Right atrium auricular region (tissue), 2 donors: ENCODE measurements at places on chromosomes 2 and 18. TPM values are rescaled to one million over a fixed set of nuclear protein-coding genes. Genes with fewer than 3 reads are reported as not detected.

PLEK gene
- total RNA-seq = 4.4 TPM

GRCh38 chr2:196324211-196324610, 152.8 kb upstream of the STK17B start:
- H3K27ac ChIP-seq = no peak overlapping the region
- no peak for DNase-seq
- H3K4me3 ChIP-seq = no peak overlapping the region
- H3K27me3 ChIP-seq = no peaks in the 10 kb centered on the region

DNA sequence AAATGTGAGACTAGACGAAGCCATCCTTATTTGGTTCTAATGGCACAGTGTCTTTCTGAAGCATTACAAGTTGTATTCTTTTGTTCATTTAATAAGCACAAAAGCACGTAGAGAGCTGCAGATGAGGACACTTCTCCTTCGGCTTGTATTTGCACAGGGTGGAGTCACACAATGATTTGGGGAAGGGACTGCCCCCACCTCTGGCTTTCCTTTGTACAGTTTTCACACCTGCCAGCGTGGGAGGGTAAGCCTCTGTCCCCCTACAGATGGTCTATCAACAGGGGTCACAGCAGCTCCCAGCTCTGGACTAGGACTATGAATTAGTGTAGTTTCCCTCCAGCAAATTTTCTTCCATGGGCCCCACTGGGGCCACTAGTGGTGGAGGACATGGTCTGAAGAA, 108.2 kb upstream of the KLHL14 start:
- H3K4me1 ChIP-seq = no peaks in the 10 kb centered on the region
- no peak overlapping the region for H3K27ac ChIP-seq
- H3K4me3 ChIP-seq = no peak overlapping the region
- no peaks in the 10 kb centered on the region for H3K36me3 ChIP-seq
- no peaks in the 10 kb centered on the region for H3K27me3 ChIP-seq
- DNase-seq = no peak

FBXO15 gene
- 0.30 TPM for total RNA-seq

GRCh38 chr2:45765007-45765727, 113.7 kb downstream of the PRKCE start:
- no peak overlapping the region for H3K4me3 ChIP-seq
- peaks cover 36% of the 10 kb centered on the region for H3K4me1 ChIP-seq
- no peaks in the 10 kb centered on the region for H3K36me3 ChIP-seq
- peak overlapping the region; percentile 41 for H3K27ac ChIP-seq

DNA sequence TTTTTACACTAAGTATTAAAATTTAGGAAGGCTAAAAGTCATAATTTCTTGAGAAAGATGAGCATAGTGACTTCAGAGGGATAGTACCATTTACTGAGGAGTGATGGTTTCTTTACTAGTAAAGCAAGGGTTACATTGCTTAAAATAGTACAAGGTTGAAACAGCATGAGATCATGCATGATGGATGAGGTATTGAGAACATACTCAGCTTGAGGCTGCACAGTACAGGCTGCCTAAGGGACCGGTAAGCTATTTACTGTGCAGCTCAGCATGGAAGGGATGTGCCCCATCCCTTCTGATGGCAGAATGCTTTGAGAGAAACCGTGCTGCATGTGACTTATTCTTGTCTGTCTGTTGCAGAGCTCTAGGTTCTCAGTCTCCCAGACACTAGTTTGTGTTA, 122.1 kb downstream of the EML6 start:
- DNase-seq = no peak
- H3K27me3 ChIP-seq = no peaks in the 10 kb centered on the region
- H3K4me3 ChIP-seq = no peak overlapping the region
- no peak overlapping the region for H3K27ac ChIP-seq
- no peaks in the 10 kb centered on the region for H3K36me3 ChIP-seq

DNA sequence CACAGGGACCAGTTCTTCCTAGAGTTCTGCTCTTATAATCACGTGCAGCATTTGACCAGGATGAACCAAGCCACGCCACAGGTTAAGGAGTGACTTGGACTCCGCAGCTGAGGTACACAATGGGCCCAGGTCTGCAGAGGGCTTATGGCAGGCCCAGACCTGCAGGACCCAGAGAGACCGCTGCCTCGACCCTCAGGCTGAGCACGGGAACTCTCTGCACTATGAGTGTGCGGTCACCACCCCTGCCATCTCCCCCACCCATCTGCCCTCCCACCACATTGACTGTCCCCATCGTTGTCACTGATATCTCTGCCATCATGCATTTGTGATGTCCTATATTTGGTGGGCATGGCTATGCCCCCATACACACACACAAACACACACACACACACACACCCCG, 45.7 kb upstream of the HPCAL1 start:
- no peaks in the 10 kb centered on the region for H3K36me3 ChIP-seq
- no peaks in the 10 kb centered on the region for H3K27me3 ChIP-seq
- DNase-seq = no peak
- H3K27ac ChIP-seq = no peak overlapping the region
- no peaks in the 10 kb centered on the region for H3K4me1 ChIP-seq
- H3K4me3 ChIP-seq = no peak overlapping the region

DNA sequence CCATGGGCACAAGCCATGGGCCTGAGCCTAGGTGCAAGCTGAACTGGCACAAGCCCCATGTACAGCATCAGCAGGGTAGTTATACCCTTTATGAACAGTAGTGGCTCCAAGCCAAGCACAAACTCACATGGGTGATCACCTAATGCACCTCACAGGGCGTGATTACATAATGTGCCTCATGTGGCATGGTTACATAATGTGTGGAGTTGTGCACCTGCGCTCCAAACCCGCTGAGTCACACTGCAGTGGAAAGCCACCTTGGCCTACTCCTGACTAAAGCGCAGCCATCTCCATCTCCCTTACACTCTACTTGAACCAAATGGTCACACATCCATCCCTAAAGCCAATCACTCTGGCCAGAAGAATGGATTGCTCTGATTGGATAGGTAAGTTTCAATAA, 279.7 kb downstream of the MBD2 start:
- no peak for DNase-seq
- H3K27ac ChIP-seq = no peak overlapping the region
- no peaks in the 10 kb centered on the region for H3K27me3 ChIP-seq
- no peaks in the 10 kb centered on the region for H3K4me1 ChIP-seq
- H3K36me3 ChIP-seq = no peaks in the 10 kb centered on the region

COLEC11 gene
- 27.8 TPM for total RNA-seq

GRCh38 chr2:157523270-157524247, 79.7 kb upstream of the CYTIP start:
- no peaks in the 10 kb centered on the region for H3K36me3 ChIP-seq
- H3K27ac ChIP-seq = no peak overlapping the region
- no peaks in the 10 kb centered on the region for H3K27me3 ChIP-seq
- DNase-seq = no peak

MARS2 gene
- total RNA-seq = 4.4 TPM

DNA sequence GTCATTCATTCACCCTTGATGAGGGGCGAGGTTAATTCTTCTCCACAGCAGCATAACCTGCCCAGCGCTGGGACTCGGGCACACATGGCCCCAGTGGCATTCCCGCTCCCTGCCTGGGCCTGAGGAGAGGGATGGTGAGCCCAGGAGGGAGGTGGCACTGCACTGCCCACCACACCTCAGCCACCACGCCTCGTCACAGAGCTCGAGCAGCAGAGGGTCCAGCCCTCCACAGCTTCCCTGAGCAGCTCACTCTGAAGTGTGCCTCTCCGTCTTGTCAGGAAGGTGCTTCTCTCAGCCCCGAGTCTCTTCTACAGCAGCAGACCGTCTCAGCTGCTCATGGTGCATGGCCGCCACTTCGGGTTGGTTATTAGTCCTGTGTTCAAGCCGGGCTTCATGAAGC, 34.9 kb downstream of the COA5 start:
- no peak overlapping the region for H3K27ac ChIP-seq
- DNase-seq = no peak
- peaks cover 27% of the 10 kb centered on the region for H3K36me3 ChIP-seq
- no peaks in the 10 kb centered on the region for H3K4me1 ChIP-seq

DNA sequence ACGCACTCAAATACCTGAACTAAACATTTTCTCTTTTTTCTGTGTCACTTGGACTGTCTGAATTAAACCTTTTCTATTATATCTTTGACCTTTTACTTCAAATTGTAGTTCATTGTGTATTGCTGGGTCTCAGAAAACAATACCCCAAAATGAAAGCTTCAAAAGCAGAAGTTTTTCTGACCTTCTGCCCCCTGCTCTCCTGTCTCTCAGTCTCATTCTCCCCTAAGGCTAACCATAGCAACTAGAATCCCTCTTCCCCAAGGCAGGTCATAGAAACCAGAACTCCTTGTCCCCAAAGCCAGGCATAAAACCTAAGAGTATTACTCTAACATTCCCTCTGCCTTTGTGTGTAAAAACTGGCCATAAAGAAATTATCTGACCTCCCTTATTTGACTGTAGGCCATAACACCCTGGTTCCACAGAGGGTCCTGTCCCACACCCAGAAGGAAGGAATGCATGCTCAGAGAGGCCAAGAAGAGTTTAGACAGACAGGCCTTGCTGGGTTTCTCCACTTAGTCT, 93.5 kb upstream of the B3GNT2 start:
- no peaks in the 10 kb centered on the region for H3K4me1 ChIP-seq
- DNase-seq = no peak
- no peaks in the 10 kb centered on the region for H3K36me3 ChIP-seq
- no peak overlapping the region for H3K27ac ChIP-seq
- H3K27me3 ChIP-seq = no peaks in the 10 kb centered on the region
- H3K4me3 ChIP-seq = no peak overlapping the region

GRCh38 chr18:24443870-24444269, 16.6 kb upstream of the HRH4 start:
- H3K4me1 ChIP-seq = no peaks in the 10 kb centered on the region
- no peaks in the 10 kb centered on the region for H3K27me3 ChIP-seq
- no peak overlapping the region for H3K27ac ChIP-seq
- DNase-seq = no peak
- H3K4me3 ChIP-seq = no peak overlapping the region

- H3K27ac ChIP-seq = no peak overlapping the region
- H3K4me3 ChIP-seq = no peak overlapping the region
- peaks cover 38% of the 10 kb centered on the region for H3K4me1 ChIP-seq
- DNase-seq = no peak
Observed at GRCh38 chr2:68768461-68768860, 33.9 kb downstream of the ARHGAP25 start.

FAHD2B gene
- total RNA-seq = 22.9 TPM
